ENCODE measurements at places on chromosomes 4 and X. TPM values are rescaled to one million over a fixed set of nuclear protein-coding genes. Genes with fewer than 3 reads are reported as not detected.

BANK1 gene
- total RNA-seq, result 1.5 TPM

DCAF12L1 gene
- not detected for total RNA-seq

TRMT44 gene
- total RNA-seq, result 19.2 TPM

DHRSX gene
- 26.0 TPM for total RNA-seq

RTL3 gene
- total RNA-seq, result not detected

KLHL4 gene
- total RNA-seq, result 0.25 TPM

- DNase-seq, result no peak
Observed at GRCh38 chr4:142683503-142683902, 162.6 kb downstream of the INPP4B start.

DNA sequence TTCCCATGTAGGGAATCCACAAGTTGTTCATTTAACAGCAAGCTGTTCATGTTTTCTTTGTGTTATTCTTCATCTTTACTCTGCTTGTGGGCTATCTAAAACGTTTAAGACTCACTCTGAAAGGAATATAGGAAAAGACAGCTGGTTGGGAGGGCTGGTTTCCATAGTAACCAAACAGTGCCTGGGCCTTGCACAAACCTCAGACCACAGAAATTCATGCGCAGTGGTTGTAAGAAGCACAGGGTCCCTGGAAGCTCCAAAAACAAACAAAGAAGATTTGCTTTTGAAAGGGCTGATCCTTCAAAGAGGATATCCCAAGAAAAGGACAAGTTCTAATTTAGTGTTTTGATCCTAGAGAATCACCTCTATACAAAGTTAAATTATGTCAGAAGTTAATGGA is 7.8 kb downstream of the SERTM2 start:
- DNase-seq, result no peak

GRCh38 chrX:10246297-10246696 is 89.5 kb downstream of the CLCN4 start:
- no peak for DNase-seq

DNA sequence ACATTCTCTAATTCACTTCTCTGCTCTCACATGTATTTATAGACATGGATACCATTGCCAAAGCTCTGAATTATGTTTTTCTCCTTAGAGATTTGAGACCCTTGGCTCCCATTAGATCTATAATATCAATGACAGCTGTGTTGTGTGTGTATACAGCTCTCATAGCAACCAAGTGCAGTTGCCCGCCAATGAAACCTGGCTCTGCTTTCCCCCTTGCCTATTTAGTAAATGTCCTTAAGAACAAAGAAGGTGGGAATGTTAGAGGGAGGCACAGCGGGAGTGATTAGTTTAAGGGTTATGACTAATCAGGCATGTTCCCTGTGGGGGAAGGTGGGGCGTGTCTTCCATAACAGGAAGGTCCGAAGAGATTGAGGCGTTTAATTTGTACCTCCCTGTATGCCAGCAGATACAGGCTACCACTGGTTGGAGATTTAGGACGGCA is 100.5 kb upstream of the TBC1D9 start:
- DNase-seq, result no peak

DNA sequence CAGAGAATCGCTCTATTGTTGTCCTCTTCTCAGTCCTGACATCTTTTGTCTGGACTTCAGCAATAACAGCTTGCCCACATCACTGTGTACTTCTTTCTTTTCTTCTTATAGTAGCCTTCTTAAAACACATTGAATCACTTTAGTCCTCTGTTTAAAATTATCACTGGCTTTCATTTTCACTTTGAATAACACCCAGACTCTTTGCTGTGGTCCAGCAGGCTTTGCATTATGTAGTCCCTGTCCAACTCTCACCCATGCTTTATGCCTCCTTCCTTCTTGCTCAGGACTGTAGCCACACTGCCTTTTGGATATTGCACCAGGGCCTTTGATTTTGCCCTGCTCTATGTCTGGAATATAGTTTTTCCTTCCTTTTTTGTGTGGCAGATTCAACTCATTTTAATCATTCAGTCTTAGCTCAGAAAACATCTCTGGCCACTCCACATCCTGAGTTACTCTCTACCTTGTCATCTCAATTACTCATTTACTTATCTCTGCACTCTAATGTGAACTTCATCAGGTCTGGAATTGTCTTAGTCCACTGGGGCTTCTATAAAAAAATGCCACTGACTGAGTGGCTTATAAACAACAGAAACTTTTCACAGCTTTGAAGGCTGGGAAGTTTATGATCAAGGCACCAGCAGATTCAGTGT is 168.2 kb downstream of the C4orf33 start:
- no peak for DNase-seq

- no peak for DNase-seq
Observed at GRCh38 chr4:120415896-120416295, 349.2 kb upstream of the MAD2L1 start.

DNA sequence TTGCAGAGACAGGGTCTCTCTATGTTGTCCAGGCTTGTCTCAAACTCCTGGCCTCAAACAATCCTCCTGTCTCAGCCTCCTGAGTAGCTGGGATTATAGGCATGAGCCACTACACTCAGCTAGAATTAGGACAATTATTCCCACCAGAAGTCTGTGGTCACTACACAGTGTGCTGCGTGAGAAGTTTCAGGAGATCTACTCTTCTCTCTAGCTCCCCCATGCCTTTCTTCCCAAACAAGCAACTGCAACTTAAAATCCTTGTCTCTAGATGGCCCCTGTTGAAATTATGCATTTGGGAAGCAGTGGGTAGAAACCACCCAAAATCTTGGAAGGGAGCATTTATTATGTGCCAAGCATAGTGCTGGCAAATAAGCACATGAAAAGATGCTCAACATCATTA is 21.1 kb upstream of the MAP7D3 start:
- no peak for DNase-seq

DNA sequence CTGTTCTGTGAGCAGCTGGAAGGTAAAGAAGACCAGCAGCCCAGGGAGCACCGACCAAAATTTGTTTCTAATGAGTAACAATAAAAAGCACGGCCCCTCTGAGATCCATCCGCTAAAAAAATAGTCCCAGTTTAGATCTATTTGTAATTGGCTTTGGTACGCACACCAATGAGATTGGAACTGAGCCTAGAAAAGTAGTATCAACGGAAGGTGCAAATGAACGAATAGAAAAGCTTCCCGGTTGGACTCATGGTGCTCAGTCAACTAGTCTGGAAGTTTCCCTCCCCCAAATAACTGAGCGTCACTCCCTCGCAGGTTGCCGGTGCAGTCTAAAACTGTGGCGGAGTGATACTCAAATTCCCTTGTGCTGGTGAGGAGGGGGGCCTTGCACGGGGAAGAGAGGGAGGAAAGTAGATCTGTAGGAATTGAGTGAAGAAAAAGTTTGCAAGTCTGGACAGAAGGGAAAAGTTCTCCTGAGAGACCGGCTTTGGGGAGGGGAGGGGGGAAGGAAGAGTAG is at the start of gene COL4A5:
Gene COL4A5 (plus strand): TSS at position 413 of the 517 bp plus-strand sequence. CDS start 288 bp downstream, outside the sequence.
- no peak for DNase-seq

GRCh38 chr4:98334461-98334860 is 73.3 kb downstream of the RAP1GDS1 start:
- no peak for DNase-seq

GRCh38 chr4:56130606-56131155 is 181.9 kb downstream of the CEP135 start:
- DNase-seq, result no peak

GRCh38 chrX:154458954-154459778 is 1.1 kb downstream of the PLXNA3 start:
- DNase-seq, result no peak

GRCh38 chr4:113302051-113302450 is 252.6 kb downstream of the ANK2 start:
- DNase-seq, result no peak

Data from vagina (tissue), 2 donors.